ENCODE measurements at places on chromosomes 2 and 18.

DNA sequence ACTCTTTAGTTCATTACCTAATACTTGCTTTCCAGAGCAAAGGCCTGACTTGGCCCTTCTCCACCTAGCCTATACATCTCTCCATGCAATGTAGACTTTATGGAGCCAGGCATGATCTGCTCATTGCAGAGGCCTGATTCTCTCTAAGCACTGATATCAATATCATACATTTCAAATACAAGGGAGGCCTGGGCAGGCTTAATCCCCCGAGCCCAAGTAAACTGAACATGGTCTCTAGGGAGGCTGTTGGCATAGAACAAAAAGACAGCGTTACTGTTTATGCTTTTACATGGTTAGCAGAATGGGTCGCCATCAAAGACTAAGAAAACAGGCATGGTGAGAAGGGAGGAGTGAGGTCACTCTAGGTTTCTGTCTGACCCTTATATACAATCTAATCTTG, 695.1 kb downstream of the ZEB2 start:
- DNase-seq: no peak

GRCh38 chr2:86825693-86826381, 35.1 kb upstream of the CD8A start:
- DNase-seq: no peak

DNA sequence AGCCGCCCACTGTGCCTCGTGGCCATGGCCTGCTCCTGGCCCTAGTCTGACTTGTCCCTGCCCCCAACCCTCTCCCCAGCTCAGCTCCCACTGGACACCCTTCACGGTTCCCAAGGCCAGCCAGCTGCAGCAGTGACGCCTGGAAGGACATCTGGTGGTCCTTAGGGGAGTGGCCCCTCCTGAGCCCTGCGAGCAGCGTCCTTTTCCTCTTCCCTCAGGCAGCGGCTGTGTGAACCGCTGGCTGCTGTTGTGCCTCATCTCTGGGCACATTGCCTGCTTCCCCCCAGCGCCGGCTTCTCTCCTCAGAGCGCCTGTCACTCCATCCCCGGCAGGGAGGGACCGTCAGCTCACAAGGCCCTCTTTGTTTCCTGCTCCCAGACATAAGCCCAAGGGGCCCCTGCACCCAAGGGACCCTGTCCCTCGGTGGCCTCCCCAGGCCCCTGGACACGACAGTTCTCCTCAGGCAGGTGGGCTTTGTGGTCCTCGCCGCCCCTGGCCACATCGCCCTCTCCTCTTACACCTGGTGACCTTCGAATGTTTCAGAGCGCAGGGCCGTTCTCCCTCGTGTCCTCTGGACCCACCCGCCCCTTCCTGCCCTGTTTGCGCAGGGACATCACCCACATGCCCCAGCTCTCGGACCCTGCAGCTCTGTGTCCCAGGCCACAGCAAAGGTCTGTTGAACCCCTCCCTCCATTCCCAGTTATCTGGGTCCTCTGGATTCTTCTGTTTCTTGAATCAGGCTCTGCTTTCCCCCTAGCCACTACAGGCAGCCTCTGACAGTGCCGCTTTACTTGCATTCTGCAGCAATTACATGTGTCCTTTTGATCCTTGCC, 35.8 kb downstream of the ANO7 start:
- no peak for DNase-seq

- DNase-seq: no peak
Observed at GRCh38 chr2:237192881-237193280, 107.2 kb downstream of the COPS8 start.

GRCh38 chr2:43941359-43941758, 54.4 kb downstream of the LRPPRC start:
- DNase-seq: no peak

DNA sequence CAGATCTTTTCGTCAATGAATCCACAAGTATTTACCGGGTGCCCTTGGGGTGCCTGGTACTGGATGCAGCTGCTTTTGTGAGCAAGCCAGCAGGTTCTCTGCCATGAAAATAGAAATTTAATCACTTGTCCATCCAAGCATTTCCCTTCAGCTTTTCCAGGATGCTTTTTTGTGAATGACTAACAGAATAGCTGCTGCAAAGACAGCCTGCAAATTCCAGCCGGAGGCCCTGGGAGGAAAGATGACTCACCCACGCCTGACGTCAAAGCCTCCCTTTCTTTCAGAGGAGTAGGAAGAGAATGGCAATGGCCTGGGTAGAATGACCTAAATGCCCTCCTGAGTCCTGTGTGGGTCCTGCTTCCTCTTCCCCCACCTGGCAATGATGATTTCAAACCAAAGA, 111.9 kb downstream of the AP1S3 start:
- DNase-seq: no peak

- DNase-seq: no peak
Observed at GRCh38 chr18:48669180-48669675, 130.4 kb downstream of the CTIF start.

GRCh38 chr2:100195942-100196341, 53.6 kb upstream of the AFF3 start:
- no peak for DNase-seq

- DNase-seq: no peak
Observed at GRCh38 chr2:153433403-153433802, 45.2 kb downstream of the RPRM start.
